ENCODE measurements at places on chromosomes 6 and 20.

DNA sequence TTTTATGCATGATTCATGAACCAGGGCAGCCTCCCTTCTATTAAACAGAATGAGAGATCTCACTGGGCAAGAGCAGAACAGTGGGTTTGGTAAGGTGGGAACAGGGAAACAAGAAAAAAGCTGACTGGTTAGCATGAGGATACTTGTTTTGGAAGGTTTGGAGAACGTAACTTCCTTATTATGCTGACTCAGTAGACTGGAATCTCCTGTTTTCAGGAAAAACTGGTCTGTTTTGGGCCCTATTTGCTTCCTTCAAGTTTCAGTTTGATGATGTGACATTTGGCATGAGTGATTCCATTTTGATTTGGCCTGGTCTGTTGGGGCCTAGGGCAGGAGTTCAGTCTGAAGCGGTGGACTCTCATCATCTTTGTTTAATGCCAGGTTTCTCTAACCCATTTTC is 172.0 kb downstream of the MYLK4 start:
- DNase-seq = peak; percentile 30

DNA sequence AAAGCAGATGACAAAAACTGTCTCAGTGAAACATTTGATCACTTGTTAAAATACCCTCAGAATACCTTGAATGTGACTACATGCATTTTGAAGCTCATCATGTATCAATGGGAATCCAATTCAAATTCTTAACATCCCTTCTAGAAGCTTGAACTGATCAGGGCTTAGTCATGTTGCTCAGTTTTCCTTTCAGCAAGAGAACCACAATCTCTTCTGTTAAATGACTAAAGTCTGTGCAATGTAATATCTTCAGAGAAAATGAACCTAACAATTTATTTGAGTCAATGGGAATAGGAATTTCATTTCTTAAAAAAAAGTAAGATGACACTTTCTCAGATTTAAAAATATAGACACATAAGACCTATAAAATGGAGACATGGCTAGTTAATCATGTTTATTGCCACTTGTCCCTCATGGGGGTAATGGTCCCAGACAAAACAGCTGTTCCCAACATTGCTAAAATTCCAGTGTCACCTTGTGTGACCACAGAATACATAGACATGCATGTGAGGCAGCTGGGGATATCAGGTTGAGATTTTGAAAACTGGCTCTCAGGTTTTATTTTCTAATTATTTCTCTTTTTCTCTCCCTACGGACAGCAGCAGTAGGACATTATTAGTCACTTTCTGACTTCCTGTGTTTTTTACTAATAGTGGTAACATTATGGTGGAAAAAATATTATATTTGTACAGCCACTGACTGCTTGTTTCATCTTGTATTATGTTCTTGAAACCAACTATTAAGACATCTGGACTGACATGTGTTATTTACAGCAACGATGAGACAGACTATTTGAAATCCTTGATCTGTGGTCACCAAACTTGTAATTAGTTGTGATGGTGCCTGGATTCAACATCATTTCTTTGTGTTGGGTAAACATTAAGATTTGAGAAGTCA is 192.5 kb downstream of the COL9A1 start:
- DNase-seq = peak; percentile 5

- DNase-seq = no peak
Measured at GRCh38 chr20:19376451-19377229, 164.2 kb downstream of the SLC24A3 start.

- no peak for DNase-seq
Measured at GRCh38 chr20:20085812-20086211, 33.5 kb downstream of the CFAP61 start.
